ENCODE measurements at places on chromosomes 6 and 20. TPM values are rescaled to one million over a fixed set of nuclear protein-coding genes. Genes with fewer than 3 reads are reported as not detected.

Gene GTF2H4
- total RNA-seq = 12.3 TPM

Gene FILIP1
- total RNA-seq = under 0.01 TPM

Gene DEK
- total RNA-seq = 58.6 TPM

Gene CD93
- 0.21 TPM for total RNA-seq

Gene SRF
- 12.4 TPM for total RNA-seq

Gene SMLR1
- not detected for total RNA-seq

Gene GJA10
- total RNA-seq = not detected

Gene HLA-G
- total RNA-seq = 11.1 TPM

Gene TRIM10
- total RNA-seq = not detected

Gene ME1
- 31.1 TPM for total RNA-seq

Gene SH3BGRL2
- total RNA-seq = 11.5 TPM

All from tracheal epithelial cell (primary cell).